Kidney (tissue), 22 donors: ENCODE measurements at places on chromosomes 1 and 21. TPM values are rescaled to one million over a fixed set of nuclear protein-coding genes. Genes with fewer than 3 reads are reported as not detected.

Gene B3GALT5
- polyA plus RNA-seq, result 0.24 TPM

Gene MTMR11
- polyA plus RNA-seq, result 21.6 TPM

GRCh38 chr21:15301736-15302135 lies 236.9 kb upstream of the NRIP1 start:
- DNase-seq, result no peak

DNA sequence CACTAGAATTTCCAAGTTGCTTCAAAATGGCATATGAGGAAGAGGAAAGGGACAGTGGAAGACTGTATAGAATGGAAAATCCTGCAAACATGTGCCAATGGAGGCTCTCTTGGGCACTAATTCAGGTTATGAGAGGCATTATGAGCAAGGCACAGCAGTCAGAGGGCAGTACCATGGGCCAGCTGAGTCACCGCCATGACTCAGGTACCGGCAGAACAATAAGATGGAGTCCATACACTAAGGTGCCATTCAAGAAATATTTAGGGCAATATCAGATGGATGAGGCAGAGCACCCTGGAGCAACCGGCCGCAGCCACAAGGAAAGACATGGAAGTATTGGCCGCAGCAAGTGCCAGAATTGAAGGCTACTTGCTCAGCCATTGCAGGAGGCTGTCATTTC lies 25.6 kb upstream of the VAV3 start:
- no peak for DNase-seq

DNA sequence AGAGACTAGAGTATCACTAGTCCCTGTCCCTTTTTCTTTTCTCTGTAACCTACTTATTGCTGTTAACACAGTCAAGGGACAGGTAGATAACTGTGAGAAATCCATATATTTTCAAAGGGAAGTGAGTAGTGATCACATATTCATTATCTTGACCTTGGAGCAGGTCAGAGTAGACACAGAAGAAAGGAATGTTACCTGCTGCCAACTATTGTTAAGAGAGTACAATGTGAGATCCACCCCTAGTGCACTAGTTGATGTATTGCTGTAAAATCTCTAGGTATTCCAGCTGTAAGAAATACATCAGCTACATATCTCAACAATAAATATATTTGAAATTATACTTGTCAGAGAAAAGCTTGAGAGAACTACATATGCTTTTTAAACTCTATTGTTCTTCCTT lies 68.7 kb upstream of the ADGRL2 start:
- DNase-seq, result no peak

DNA sequence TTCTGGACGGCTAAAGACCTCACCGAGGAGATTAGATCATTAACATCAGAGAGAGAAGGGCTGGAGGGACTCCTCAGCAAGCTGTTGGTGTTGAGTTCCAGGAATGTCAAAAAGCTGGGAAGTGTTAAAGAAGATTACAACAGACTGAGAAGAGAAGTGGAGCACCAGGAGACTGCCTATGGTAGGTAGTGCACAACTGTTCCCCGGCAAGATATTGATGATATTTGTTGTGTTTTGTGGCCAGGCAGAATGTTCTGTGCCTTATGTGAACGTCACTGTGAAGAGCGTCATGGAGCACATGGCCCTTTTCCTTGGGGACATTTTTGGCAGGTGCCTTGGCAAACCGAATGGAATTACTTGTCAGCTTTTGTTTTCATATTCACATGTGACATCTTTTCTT lies 191.7 kb downstream of the DISC1 start:
- DNase-seq, result no peak

- no peak for DNase-seq
These were observed 481.2 kb upstream of the NR5A2 start for GRCh38 chr1:199546323-199546722.

GRCh38 chr1:184212649-184213314 lies 161.3 kb downstream of the TSEN15 start:
- peak; percentile 73 for DNase-seq

DNA sequence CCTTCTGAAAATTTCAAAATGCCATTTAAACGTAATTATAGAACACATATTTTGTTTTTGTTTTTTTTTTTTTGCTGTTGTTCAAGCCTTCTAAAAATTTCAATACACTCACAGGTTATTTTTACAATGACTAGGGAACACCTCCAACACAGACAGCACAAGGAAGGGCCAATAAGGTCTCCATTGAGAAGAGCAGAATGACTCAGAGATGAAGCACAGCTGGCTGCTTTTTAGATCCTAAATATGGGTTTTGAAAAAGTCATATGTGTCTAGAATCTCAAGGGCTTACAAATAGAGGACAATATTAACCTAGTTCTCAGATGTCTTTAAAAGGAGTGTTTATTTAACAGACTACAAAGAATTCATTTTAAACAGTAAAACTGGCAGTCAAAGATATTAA lies 104.6 kb downstream of the NEGR1 start:
- no peak for DNase-seq

GRCh38 chr1:175124861-175125260 lies 57.2 kb downstream of the TNN start:
- no peak for DNase-seq

- no peak for DNase-seq
These were observed 938 bp upstream of the ACTN2 start for GRCh38 chr1:236685205-236685916.

DNA sequence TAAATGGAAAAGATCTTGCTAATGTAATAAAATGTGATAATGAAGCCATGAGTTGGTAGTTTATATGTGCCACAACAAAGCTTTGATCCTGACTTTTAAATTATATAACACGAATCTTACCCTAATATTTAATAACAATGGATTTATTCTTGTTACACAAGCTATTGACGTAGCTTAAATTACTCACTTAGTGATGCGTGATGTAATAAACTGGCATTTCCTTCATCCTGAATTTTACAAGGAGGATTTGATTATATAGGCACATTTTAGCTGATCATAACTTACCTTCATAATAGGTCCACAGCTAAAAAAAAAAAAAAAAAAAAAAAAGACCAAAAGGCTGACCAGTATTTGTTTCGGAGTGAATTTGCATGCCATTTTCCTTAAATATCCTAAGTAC lies 76.2 kb upstream of the IVNS1ABP start:
- no peak for DNase-seq

- DNase-seq, result no peak
These were observed 28.2 kb upstream of the RGL1 start for GRCh38 chr1:183776731-183777130.
